ENCODE measurements at places on chromosomes 2 and 18.

DNA sequence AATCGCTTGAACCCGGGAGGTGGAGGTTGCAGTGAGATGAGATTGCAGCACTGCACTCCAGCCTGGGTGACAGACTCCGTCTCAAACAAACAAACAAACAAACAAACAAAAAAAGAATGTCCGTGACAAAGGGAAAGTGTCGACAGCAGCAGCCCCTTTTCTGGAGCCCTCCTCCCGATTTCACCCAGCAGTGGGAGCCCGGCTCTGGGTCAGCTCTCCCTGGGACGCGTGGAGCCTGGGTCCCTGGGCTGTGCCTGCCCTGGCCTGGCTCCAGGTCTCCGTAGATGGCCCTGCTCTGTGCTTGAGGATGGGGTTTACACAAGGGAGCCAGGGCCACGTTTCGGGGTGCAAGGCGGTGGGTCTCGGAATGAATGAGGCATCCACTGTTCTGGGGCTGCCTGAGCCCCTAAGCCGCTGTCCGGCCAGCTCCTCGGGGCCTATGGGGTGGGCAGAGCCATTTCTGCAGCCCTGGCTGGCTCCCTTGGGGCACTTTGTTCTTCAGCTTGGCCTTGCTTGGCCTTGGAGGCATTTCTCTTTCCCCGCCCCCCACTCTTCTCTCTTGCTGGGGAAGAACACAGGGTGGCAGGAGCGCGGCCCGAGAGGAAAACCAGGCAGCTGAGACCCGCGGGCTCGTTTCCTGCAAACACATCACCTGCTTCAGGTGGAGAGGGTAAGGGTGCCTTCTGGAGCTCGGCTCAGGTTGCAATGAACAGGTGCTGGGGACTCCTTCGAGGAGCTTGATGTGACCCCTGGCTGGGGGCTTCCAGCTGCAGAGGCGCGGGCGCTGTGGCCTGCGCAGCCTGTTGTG is 29.1 kb downstream of the RTP5 start:
- peak; percentile 15 for DNase-seq

DNA sequence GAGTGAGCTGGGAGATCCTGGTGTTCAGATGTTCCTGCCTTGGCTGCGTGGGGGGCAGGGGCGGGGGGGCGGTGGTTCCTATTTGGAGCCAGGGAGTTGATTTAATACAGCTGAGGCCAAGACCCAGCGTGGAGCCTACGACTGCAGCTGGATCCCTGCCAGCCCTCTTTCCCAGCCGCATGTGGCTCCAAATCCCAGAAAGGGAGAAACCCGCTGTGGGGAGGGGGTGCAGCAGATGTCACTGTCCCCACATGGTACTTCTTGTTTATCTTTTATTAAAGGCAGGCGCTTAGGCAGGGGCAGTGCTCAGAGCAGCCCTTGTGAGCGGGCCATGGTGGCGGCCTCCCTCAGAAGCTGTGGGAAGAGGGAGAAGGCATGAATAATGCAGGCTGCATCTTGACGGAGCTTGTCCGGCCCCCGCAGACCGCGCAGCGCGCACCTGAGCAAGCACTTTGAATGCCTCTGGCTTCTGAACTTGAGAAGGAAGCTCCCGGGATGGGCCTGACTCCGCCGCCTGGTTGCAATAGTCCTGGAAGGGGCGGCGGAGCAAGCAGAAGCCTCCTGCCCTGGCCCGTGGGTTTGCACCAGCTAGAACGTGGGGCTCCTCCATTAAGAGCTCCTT is 112.1 kb downstream of the GLI2 start:
- DNase-seq = no peak

DNA sequence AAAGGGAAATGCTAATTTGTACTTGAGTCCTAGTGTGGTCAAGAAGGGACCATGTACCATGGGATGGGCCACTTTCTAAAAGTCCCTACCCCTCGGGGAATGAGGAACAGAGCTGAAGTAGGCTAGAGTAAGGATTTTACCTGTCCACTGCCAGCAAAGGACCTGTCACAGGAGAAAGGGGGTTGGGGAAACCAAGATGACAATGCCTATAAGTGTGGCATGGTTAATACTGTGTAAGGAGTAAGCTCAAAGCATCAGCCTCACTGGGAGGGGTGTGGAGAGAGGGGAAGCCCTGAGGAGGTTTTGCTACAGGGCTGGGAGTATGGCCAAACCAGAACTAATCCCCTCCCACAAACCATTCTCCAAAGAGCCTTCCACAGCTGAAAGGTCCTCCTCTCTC is 15.8 kb downstream of the GKN2 start:
- no peak for DNase-seq

- no peak for DNase-seq
These were observed 56.9 kb downstream of the COL4A4 start for GRCh38 chr2:227106845-227107759.

DNA sequence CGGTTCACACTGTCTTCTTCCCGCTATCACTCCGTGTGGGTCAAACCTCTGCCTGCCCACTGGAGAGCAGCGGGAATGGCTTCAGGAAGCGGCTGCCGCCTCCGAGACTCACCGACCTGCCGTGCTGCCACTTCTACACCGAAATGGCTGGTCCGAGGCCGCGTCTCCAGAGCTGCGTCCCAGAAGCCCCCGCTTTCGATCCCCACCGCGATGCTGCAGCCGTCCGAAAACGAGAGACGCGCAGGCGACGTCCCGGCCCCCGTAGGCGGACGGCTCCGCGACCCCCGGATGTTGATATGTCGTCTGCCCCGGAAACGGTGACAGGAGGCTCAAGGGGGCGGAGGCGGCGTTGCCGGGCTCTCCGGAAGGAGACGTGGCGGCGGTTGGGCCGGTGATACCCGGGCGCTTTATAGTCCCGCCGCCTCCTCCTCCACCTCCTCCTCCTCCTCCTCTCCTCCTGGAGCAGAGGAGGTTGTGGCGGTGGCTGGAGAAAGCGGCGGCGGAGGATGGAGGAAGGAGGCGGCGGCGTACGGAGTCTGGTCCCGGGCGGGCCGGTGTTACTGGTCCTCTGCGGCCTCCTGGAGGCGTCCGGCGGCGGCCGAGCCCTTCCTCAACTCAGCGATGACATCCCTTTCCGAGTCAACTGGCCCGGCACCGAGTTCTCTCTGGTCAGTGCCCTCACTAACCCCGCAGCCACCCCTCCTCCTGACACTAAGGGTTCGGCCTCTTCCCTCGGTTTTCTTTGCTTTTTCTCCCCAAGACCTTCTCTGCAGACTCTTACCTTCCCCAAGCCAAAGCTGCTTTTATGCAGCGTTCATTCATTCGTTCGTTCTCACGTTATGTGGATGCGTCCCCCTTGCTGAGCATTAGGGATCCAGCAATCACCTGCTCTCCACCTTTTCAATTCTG is at the start of the genes ASB3 and ERLEC1:
TSS of gene ASB3 (minus strand) at position 249 of the 909 bp plus-strand sequence. CDS start 21,381 bp downstream, outside the sequence.
TSS of gene ERLEC1 (plus strand) at position 340 of the 909 bp plus-strand sequence. CDS start at position 507, 167 bp downstream.
- DNase-seq = peak; percentile 92

DNA sequence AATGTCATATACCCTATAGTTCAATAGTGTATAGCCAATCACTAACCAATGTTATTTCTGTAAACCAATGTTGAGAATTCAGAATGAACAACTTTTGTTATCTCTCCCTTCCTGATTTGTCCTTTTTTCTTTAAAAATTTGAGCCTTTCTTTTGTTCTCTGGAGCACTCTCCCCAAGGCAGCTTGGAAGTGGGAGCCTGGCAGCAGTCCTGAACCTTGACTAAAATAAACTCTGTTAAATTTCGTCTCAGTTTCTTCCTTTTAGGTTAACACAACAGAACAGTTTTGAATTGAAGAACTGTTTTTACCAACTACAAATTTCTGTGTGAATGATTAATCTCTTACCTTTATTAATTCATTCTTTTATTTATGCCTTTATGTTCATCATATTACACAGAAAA is 35.9 kb downstream of the CD302 start:
- no peak for DNase-seq

- no peak for DNase-seq
These were observed 40.3 kb downstream of the INPP5D start for GRCh38 chr2:233100192-233100998.

- DNase-seq = no peak
These were observed 127.0 kb downstream of the METTL4 start for GRCh38 chr18:2444201-2444875.

- DNase-seq = no peak
These were observed 45.6 kb upstream of the BZW1 start for GRCh38 chr2:200765995-200766660.

- no peak for DNase-seq
These were observed 111.2 kb downstream of the STPG4 start for GRCh38 chr2:47043891-47044239.

GRCh38 chr2:17518212-17519154 is at the start of gene RAD51AP2:
Gene RAD51AP2, minus strand, starts transcription at chr2:17518440. Its CDS starts 25 bp downstream, at chr2:17518415.
- DNase-seq = peak; percentile 83

- no peak for DNase-seq
These were observed 65.1 kb upstream of the DAPL1 start for GRCh38 chr2:158729873-158730620.

DNA sequence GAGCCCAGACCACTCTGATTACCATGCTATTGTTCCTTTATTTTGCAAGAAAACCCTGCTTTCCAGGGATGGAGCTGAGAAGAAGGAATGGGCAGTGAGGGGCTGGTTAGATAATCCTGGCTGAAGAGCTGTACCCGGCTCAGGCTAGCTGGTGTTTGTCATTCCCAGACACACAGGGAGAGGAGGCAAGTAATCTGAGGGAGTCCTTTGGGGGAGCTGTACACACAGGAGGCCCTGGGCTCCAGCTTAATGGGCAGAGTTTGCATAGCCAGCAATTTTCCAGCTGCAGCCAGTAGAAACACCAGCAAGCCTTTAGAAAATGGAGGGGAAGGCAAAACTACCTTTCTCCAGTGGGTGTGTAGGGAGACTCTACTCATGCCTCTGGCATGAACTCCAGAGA is 259.3 kb downstream of the SOX11 start:
- no peak for DNase-seq

GRCh38 chr2:221120643-221121042 is 451.5 kb downstream of the EPHA4 start:
- no peak for DNase-seq

DNA sequence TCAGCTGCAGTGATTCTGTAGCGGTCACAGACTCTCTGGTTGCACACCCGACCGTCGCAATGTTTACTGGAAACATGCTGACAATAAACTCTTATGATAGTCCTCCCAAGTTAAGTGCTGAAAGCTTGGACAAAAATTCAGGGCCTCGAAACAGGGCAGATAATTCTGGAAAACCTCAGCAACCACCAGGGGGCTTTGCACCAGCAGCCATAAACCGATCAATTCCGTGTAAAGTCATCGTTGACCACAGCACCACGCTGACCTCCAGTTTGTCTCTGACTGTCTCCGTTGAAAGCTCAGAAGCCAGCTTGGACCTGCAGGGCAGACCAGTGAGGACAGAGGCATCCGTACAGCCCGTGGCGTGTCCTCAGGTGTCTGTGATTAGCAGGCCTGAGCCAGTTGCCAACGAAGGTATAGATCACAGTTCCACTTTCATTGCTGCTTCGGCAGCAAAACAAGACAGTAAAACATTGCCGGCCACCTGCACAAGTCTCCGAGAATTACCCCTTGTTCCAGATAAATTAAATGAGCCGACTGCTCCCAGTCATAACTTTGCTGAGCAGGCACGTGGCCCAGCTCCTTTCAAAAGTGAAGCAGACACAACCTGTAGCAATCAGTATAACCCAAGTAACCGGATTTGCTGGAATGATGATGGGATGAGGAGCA is 166.1 kb downstream of the ASXL3 start:
- DNase-seq = no peak

- DNase-seq = no peak
These were observed 50.6 kb downstream of the TTC21B start for GRCh38 chr2:165902934-165903333.

GRCh38 chr2:216548901-216549331 is 50.3 kb downstream of the RPL37A start:
- peak; percentile 49 for DNase-seq

DNA sequence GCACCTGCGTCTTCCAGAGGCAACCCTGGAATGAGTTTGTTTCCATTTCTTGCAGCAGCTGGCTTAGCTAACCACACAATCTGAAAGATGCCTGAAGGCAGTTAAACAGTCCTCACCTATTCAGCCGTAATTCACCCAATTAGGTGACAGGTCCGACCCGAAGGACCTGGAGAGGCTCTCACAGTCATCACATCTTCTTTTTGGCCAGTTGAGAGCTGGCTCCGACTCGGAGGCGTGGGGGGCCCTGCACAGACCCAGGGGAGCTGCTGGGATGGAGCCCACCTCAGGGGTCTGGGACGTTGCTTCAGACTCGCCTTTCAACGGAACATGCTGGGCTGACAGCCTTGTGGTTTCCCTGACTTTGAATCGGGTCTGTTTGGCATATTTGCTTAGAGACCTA is 187.3 kb downstream of the RTP5 start:
- DNase-seq = no peak

GRCh38 chr2:151634736-151635467 is 99.4 kb downstream of the NEB start:
- DNase-seq = no peak

DNA sequence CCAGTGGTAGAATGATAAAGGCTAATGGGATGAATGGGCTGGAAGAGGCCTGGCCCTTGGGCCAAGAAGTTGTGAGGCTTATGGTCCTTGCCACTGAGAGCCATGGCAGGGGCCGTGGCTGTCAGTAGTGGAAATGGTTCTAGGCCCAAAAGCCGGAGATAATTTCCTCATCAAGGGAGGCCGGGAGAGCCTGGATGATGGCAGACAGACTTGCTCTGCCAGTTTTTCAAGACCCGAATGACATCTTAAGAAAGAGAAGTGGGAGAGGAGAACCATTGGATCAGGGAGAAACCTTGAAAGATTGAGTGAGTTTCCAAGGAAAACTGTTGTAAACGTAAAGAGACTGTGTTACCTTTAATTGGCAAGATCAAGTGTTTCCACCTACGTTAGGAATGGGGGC is 46.3 kb upstream of the VPS54 start:
- DNase-seq = no peak

DNA sequence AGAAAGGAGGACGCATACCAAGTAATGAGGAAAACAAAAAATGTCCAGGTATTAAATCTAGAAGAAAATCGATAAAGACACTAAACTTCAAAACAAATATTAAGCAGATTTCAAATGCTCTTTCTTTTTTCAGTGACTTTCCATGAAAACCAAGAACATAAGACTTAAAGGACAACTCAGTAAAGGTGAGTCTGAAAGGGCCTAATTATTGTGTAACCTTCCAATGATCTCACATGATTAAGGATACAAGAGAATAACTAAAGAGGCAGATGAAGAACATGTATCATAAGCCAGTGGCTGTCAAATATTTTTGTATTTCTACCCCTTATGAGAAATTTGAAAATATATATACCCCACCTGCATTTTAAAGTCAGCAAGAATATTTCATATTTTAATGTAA is 30.7 kb downstream of the MBD2 start:
- DNase-seq = no peak

GRCh38 chr2:118315606-118316005 is 227.3 kb downstream of the INSIG2 start:
- no peak for DNase-seq

DNA sequence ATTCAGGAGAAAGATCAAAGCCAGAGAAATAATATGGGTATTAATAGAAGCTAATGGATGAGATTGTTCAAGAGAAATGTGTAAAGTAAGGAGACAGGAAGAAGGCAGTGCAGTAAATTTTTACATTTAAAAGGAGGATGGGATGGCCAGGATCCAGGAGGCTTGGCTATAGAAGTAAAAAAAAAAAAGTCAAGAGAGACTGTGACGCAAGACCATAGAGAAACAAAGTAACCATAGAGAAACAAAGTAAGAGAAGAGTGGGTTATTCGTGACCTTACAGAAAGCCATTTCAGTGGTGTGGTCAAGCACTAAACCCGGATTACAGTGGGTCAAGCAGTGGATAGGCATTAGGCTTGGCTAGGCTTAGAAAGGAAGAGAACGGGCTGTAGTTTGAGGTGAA is 10.5 kb upstream of the FAM171B start:
- DNase-seq = no peak

GRCh38 chr2:2012505-2012904 is 268.2 kb upstream of the PXDN start:
- no peak for DNase-seq

- no peak for DNase-seq
These were observed 20.4 kb upstream of the CD226 start for GRCh38 chr18:69968039-69968438.

Measured in tibial artery (tissue), 4 donors.